ENCODE measurements at places on chromosomes 3 and 15.

DNA sequence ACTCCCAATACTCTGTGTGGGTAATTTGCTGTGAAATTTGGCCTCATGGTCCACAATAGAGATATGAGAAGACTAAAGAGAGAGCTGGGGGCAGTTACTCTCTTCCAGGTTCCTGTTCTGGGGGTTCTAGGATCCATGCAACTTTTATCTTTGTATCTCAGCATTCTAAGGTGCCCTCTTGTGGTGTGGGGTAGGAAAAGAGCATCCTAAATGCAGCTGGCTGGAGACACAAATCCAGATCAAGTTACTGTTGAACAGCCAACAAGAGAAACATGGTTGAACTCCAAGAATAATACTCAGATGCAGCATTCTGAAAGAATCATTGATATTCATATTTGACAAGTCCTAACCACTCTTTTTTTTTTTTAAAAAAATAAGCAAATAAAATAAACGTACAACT is 238.2 kb downstream of the GREM1 start:
- DNase-seq, result peak; percentile 61

GRCh38 chr3:174859114-174859735 is at the start of gene NAALADL2:
Gene NAALADL2 (plus strand): TSS chr3:174859334.
- no peak for DNase-seq

DNA sequence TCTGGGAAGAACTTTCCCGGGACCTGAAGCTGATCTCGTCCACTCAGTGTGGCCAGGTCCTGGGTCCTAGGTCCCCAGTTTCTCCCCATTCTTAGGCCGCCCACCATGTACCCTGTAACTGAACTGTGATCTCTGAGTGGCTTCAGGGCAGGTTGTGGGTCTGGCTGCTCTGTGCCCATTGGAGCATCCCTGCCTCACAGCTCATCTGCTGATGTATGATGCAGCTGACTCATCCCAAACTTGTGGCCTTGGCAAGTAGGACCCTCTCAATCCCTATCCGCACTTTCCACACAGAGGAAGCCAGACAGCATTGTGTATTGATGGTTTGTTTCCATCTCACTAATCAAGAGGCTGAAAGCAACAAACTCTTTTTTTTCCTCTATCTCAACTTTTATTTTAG is 69.1 kb upstream of the XCR1 start:
- DNase-seq, result no peak

GRCh38 chr15:63870043-63870394 is 36.3 kb upstream of the HERC1 start:
- DNase-seq, result no peak

DNA sequence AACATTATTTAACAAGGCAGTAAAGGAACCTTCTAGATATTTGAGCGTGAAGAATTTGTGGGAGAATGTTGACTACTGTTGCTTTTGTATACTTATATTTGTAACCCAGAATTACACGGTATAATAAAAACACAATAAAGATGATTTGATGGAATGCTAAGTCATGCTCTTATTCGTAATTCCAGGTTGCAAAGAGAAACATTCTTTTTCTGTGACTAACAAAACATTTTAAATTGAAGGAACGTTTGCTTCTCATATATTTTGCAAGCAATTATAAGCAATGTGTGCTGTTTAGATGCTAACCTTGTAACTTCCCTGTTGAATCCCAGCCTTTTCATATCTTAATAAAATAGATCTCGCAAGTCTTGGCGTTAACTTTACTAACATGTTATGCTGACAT is 124.4 kb upstream of the CGNL1 start:
- no peak for DNase-seq

DNA sequence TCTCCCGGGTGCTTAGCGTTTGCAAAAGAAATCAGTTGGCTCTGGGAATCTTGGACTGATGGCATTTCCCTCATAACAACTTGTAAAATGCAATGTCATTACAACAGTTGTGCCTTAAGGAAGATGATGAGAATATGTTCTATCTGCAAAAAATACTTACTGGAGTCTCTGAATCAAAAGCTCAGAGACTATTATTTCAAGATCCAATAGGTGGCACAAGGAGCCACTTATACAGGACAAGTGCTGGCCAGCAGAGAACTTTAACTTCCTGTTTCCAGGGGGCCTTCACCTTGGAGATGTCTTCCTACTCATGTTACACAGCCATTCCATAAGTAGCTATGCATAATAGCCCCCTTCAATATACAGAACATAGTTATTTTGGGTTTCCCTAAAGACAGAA is 8.9 kb upstream of the RPS27L start:
- DNase-seq, result no peak

- DNase-seq, result no peak
Measured at GRCh38 chr3:100737334-100737733, 28.0 kb downstream of the TFG start.

DNA sequence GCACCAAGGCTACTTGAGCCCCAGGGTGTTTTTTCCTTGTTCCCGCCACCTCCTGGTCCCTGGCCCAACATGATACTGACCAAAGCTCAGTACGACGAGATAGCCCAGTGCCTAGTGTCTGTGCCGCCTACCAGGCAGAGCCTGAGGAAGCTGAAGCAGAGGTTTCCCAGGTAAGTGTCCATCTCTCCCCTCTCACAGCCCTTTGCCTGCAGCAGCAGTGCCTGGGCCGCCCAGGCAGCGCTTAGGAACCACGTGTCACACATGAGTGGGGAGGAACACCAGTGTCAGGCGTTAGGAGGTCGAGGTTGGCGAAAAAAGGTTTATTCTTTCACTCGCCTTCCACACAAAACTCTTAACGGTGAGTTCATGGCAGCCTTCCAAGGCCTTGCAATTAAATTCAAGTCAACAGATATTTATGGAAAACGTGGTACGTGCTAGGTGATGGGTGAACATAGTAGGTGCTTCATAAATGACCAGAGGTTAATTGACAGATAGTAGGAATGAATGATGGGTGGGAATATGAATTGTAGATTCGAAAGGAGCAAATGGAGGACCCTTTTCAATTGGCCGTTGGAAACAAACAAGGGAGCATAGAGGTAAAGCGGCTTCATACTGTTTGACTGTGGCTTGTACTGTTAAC is 486 bp downstream of the CDIN1 start:
- no peak for DNase-seq

- DNase-seq, result peak; percentile 25
Measured at GRCh38 chr3:170355738-170356595, 1.5 kb upstream of the SKIL start.

- no peak for DNase-seq
Measured at GRCh38 chr3:117523418-117523817, 813.8 kb downstream of the TUSC7 start.

GRCh38 chr3:180358179-180358578 is 243.8 kb upstream of the TTC14 start:
- no peak for DNase-seq

DNA sequence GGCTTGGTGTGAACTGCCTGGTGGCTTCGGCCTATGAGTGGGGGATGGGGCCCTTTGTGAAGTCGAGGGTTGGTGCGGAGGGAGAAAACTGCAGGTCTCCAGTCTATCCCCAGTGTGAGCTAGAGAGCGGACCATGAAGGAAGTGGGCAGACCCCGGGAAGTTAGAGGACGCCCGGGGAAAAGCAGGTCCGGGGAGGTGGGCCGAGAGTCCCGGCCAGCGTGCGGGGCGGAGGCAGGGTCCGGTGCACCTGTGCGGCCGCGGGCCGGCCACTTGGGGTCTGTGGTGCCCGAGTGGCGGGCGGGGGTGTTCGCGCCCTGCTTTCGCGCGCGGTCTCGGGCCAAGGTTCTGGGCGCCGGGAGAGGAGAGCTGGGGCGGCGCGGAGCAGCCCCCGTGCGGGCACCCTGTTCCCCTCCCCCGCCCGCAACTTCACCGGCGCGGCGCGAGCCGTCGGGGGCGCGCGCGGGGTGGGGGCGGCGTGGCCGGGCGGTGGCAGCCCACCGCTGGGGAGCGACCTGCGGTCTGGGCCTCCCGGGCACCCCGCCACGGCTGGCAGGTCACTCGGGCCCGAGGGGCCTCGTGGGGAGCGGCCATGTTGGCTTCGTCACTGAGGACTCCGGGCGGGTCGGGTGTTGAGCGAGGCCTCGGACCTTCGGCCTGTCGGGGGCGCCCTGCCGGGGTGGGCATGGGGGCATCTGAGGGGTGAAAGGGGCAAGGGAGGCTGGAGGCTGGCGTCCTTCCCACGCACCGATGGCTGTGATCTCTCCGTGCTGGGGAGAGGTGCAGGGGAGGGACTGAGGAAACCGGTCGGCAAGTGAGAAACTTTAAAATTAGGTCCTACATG is 4.8 kb downstream of the UBE2E1 start:
- peak; percentile 70 for DNase-seq

DNA sequence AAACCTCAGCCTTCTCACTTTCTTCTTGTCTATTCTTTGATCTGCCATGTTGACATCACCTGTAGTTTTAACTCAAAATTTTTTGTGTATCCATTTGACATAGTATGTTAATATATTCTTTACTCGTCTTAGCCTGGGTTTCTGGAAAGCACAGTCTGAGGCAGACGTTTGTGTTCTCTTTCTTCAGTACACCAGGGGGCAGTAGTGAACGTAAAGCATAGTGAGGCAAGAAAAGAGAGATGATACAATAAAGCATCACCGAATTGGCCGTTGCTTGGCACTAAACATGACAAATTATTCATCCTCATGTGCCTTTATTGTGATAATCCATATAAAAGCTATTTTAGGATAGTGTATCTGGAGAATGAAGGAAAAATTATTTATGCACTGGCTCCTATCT is 141.0 kb upstream of the MYRIP start:
- no peak for DNase-seq

GRCh38 chr3:11059090-11059798 is 66.7 kb downstream of the SLC6A1 start:
- DNase-seq, result peak; percentile 83

DNA sequence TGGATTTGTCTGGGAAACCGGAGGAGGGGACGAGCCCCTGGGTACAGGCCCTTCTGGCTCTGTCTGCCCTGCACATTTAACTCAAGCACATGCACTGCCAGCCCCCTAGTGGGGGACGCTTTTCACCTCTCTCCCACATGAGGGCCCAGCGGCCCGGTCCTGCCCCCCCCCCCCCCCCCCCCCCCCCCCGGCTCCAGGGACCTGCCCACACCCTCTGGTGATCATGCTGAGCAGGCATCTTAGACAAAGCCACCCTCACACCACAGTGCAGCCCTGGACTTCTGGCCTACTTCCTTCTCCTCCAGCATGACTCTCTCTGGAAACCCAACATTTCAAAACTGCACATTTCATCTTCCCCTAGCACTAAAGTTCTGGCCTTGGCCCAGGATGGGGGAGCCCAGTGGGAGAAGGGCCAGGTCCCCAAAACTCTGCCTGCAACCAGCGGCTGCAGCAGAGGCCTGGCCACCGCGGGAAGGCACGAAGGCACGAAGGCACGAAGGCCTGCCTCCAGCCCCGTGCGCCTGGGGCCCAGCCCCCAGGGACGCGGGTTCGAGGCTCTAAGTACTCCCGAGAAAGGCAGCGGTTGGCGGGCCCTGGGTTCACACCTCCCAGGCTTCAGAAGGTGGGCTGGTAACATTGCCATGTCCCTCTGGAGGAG is 14.1 kb downstream of the KLF15 start:
- DNase-seq, result no peak

GRCh38 chr3:49794431-49794830 is 5.2 kb downstream of the CDHR4 start:
- no peak for DNase-seq

DNA sequence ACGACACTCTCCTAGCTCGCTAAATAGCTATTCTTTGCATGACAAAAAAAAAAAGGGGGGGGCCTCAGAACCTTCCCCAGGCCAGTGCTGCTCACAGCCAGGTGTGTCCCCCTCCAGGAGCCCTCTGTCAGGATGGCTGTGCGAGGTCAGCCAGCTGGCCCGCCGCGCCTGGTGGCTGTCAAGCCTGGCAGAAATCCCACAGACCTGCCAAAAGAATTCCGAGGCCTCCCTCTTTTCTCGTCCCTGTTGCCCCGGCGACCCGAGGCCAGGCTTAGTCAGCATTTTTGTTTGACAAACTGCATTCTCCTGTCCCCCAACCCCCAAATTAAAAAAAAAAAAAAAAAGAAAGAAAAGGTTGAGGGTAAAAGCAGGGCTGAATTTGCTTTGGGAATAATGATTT is 61.9 kb downstream of the TM4SF4 start:
- DNase-seq, result no peak

GRCh38 chr3:178170698-178171535 is 365.3 kb upstream of the KCNMB2 start:
- peak; percentile 22 for DNase-seq

- no peak for DNase-seq
Measured at GRCh38 chr3:43211681-43212080, 74.7 kb upstream of the SNRK start.

DNA sequence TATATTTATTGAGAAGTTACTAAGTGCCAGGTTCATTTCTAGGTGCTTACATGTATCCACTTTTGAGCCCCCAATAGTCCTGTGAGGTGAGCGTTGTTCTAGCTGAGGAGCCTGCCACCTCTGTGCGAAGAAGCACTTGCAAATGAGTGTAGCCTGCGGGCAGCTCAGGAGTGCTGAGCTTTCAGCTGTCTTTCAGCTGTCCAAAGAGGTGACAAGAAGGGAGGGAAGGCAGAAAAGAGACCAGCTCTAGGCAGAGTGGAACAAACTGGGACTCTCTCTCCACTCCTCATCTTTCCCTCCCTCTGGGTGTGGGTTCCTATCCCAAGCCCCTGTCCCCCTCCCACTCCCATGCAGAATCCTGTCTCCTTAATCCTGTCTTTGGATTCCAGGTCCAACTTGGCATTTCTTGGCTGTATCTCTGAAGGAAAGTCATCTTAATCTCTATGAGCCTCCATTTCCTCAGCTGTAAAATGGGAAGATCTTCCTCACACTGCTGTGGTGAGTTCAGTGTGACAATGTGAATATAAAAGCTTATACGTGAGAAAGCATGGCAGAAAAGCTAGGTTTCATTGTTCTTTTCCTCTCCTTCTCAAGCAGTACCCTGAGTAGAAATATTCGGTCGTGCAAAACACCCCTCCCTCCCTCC is 6.7 kb upstream of the SRP14 start:
- DNase-seq, result no peak

DNA sequence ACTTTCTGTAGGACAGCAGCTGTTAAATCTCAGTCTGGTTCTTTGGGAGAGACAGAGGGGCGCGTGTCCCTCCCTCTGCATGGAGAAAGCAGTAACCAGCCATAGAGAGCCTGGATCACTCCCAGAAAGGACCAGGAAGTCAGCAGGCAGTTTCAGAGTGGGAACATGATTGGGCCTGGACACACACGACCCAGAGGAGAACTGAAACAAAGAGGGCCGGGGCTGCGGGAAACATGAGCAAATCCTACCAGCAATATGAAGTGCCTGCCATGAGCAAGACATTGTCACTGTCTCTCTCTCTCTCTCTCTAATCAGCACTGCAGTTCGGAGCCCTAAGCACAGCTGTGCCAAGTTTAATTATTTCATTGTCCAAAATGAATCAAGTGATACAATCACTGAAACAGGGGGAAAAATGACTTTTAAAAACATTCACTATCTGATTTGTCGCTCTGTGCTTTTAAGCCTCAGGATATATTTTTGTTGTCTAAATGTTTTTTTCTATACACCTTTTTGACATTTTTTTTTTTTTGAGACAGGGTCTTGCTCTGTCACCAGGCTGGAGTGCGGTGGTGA is 17.6 kb downstream of the MUC13 start:
- no peak for DNase-seq

Measured in hepatic stellate cell (primary cell).